Suprapubic skin (tissue), 4 donors: ENCODE measurements at places on chromosomes 7 and 10. TPM values are rescaled to one million over a fixed set of nuclear protein-coding genes. Genes with fewer than 3 reads are reported as not detected.

CEP55 gene
- 4.3 TPM for total RNA-seq

TMEM120A gene
- 23.2 TPM for total RNA-seq

IGFBP1 gene
- total RNA-seq, result not detected

SPRN gene
- total RNA-seq, result not detected

NKX2-3 gene
- total RNA-seq, result not detected

CRYGN gene
- total RNA-seq, result not detected

CDK1 gene
- total RNA-seq, result 14.3 TPM

ANKRD61 gene
- not detected for total RNA-seq

- no peaks in the 10 kb centered on the region for H3K27me3 ChIP-seq
- H3K4me3 ChIP-seq, result no peak overlapping the region
- DNase-seq, result no peak
- H3K4me1 ChIP-seq, result peaks cover 31% of the 10 kb centered on the region
- H3K27ac ChIP-seq, result no peak overlapping the region
Observed at GRCh38 chr7:155756322-155756721, 55.9 kb downstream of the SHH start.

DNA sequence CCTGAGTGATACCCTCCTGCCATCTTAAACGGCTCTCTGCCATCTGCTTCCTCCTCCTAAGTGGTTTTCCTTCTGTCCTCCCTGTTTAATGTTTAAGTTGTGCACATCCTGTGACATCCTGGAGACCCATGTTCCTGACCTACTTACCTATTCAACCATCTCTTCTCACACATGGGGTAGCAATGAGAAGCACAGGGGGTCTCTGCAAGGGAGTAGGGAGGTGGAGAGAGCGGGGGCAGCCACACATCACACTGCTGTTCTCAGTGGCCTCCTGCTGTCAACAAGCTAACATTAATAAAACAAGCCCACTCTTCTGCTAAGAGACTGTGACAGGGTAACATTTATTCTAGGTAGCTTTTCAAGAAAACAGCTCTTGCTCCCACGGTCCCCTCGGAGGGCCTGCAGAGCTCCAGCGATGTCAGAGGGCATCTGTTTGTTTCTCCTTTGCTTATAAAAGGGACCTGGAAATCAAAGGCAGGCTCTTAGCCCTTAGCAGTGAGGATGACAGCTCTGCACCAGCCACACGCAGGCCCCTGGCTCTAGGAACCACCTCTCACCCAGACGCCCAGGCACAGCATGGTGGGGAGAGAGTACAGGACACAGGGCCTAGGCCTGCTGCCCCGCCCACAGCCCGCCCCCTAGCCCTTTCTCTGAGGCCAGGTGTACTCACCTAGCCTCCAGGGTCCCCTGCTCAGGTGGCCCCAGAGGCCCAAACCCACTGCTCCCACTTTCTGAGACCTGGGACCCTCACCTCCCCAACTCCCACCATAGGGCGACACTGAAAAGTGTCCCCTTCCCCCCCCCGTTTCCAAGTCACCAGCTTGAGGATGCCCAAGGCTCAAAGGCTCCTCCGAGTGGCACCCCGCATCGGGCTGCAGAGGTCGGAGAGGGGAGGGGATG, 943 bp upstream of the SLC18A2 start:
- no peak for DNase-seq
- peaks cover 12% of the 10 kb centered on the region for H3K4me1 ChIP-seq
- no peaks in the 10 kb centered on the region for H3K36me3 ChIP-seq
- peaks cover 69% of the 10 kb centered on the region for H3K27me3 ChIP-seq

GRCh38 chr7:3439333-3440030, 138.4 kb downstream of the SDK1 start:
- DNase-seq, result no peak
- H3K27me3 ChIP-seq, result no peaks in the 10 kb centered on the region
- H3K36me3 ChIP-seq, result no peaks in the 10 kb centered on the region
- H3K4me3 ChIP-seq, result no peak overlapping the region
- H3K4me1 ChIP-seq, result no peaks in the 10 kb centered on the region
- no peak overlapping the region for H3K27ac ChIP-seq

- H3K27ac ChIP-seq, result no peak overlapping the region
- H3K36me3 ChIP-seq, result no peaks in the 10 kb centered on the region
- no peak for DNase-seq
Observed at GRCh38 chr10:8380833-8381496, 326.5 kb downstream of the GATA3 start.

DNA sequence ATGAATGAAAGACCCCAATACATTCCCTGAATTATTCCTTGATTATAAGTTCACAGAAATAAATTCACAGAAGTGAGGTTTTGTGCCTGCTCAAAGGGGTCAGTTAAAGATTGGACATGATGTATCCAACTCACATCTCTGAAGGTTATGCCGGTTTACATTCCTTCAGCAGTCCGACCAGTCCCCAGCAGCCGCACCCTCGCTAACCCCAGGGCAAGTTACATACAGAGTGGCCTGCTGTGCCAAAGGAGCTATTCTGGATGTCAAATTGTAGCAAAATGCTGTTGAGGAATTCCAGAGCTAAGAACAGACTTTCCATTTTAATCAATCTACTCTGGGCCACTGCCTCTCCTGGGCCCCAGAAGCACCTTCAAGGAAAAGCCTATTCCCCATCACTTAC, 20.3 kb downstream of the PSAP start:
- no peak overlapping the region for H3K27ac ChIP-seq
- H3K27me3 ChIP-seq, result no peaks in the 10 kb centered on the region
- peaks cover 76% of the 10 kb centered on the region for H3K36me3 ChIP-seq
- H3K4me1 ChIP-seq, result peaks cover 17% of the 10 kb centered on the region

GRCh38 chr10:128066870-128067382, 59.3 kb downstream of the MKI67 start:
- H3K27me3 ChIP-seq, result no peaks in the 10 kb centered on the region
- peaks cover 55% of the 10 kb centered on the region for H3K36me3 ChIP-seq
- DNase-seq, result no peak
- no peak overlapping the region for H3K4me3 ChIP-seq
- H3K4me1 ChIP-seq, result peaks cover 38% of the 10 kb centered on the region

- no peak overlapping the region for H3K4me3 ChIP-seq
- H3K27ac ChIP-seq, result no peak overlapping the region
- no peaks in the 10 kb centered on the region for H3K4me1 ChIP-seq
- DNase-seq, result no peak
- no peaks in the 10 kb centered on the region for H3K27me3 ChIP-seq
Observed at GRCh38 chr7:71186535-71187057, 54.7 kb downstream of the GALNT17 start.

DNA sequence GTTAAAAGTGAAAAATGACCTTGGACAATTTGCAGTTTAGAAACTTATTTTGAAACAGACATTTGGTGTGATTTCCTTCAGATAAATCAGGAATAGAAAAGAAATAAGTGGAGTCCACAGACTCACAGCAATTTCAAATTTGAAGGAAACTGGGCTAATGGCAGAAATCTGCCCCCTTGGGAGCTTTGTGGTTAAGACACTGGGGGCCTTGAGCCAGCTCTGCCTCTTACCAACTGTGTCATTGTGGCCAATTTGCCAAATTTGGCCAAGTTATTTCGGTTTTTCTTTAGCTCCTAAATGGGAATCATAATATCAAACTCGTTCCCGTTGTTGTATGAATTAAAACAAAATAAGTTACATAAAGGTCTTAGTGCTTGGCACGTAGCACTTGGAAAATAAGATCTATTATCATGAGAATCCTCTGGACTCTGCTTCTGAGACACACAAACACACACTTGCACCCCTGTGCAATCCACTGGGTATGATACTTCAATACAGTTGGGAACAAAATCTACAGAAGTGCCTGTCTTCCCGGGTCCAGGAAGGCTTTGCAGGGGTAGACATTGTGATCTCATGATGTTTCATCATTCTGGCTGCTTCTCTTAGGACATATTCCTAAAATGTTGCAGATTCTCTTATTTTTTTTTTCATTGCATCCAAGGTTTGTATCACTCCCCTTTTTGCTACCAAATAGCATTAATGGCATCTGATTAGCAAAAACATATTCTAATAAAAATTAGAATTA, 4.9 kb downstream of the ARMC3 start:
- H3K27me3 ChIP-seq, result peaks cover 4% of the 10 kb centered on the region
- H3K36me3 ChIP-seq, result no peaks in the 10 kb centered on the region
- H3K4me3 ChIP-seq, result no peak overlapping the region
- DNase-seq, result no peak
- H3K4me1 ChIP-seq, result peaks cover 10% of the 10 kb centered on the region
- no peak overlapping the region for H3K27ac ChIP-seq

GRCh38 chr7:36971515-36972139, 247.3 kb upstream of the AOAH start:
- no peak overlapping the region for H3K4me3 ChIP-seq
- no peak for DNase-seq
- peaks cover 4% of the 10 kb centered on the region for H3K36me3 ChIP-seq
- no peak overlapping the region for H3K27ac ChIP-seq

- peaks cover 4% of the 10 kb centered on the region for H3K27me3 ChIP-seq
- H3K4me1 ChIP-seq, result no peaks in the 10 kb centered on the region
- no peak overlapping the region for H3K27ac ChIP-seq
- DNase-seq, result peak; percentile 44
- no peak overlapping the region for H3K4me3 ChIP-seq
- no peaks in the 10 kb centered on the region for H3K36me3 ChIP-seq
Observed at GRCh38 chr7:158274996-158275395, 312.6 kb downstream of the PTPRN2 start.

- H3K27ac ChIP-seq, result no peak overlapping the region
- no peak for DNase-seq
- H3K4me1 ChIP-seq, result no peaks in the 10 kb centered on the region
- no peaks in the 10 kb centered on the region for H3K36me3 ChIP-seq
- no peaks in the 10 kb centered on the region for H3K27me3 ChIP-seq
Observed at GRCh38 chr10:130254243-130254642, 118.1 kb downstream of the GLRX3 start.

DNA sequence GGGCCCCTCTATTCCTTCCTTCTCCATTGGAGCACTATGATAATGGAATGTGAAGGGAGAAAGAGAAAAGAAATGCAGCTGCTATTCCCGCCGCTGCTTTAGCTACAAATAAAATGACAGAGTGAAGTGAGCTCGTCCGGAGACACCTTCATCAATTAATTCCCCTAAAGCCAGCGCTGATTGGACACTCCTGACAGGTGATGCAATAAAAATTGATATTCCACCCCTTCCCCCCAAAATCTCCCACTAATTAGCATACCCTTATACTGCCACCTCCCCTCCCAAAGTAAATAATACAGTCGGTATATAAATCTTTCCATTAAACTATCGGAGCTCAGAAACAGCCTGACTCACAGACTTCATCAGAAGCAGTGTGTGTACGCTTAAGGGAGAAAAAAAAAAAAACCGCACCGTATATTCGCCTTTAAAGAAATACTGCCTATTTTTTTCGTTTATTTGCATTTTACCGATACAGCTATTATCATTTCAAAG, 7.3 kb downstream of the SKIDA1 start:
- peak overlapping the region; percentile 85 for H3K27ac ChIP-seq
- no peak for DNase-seq
- no peaks in the 10 kb centered on the region for H3K36me3 ChIP-seq
- H3K27me3 ChIP-seq, result no peaks in the 10 kb centered on the region
- H3K4me1 ChIP-seq, result peaks cover 62% of the 10 kb centered on the region

- no peak overlapping the region for H3K4me3 ChIP-seq
- H3K27ac ChIP-seq, result no peak overlapping the region
- peaks cover 1% of the 10 kb centered on the region for H3K27me3 ChIP-seq
- no peaks in the 10 kb centered on the region for H3K4me1 ChIP-seq
- DNase-seq, result no peak
Observed at GRCh38 chr7:127608446-127608845, 9.5 kb downstream of the PAX4 start.

GRCh38 chr7:107857541-107857912, 33.5 kb upstream of the DLD start:
- DNase-seq, result no peak
- H3K4me1 ChIP-seq, result peaks cover 30% of the 10 kb centered on the region
- H3K27me3 ChIP-seq, result no peaks in the 10 kb centered on the region

GRCh38 chr10:4453276-4453675, 372.7 kb upstream of the AKR1E2 start:
- no peaks in the 10 kb centered on the region for H3K27me3 ChIP-seq
- H3K4me3 ChIP-seq, result no peak overlapping the region
- H3K4me1 ChIP-seq, result peaks cover 8% of the 10 kb centered on the region

GRCh38 chr7:1694611-1695511, 24.8 kb downstream of the ELFN1 start:
- H3K36me3 ChIP-seq, result no peaks in the 10 kb centered on the region
- peaks cover 32% of the 10 kb centered on the region for H3K27me3 ChIP-seq
- H3K4me3 ChIP-seq, result no peak overlapping the region
- no peaks in the 10 kb centered on the region for H3K4me1 ChIP-seq

DNA sequence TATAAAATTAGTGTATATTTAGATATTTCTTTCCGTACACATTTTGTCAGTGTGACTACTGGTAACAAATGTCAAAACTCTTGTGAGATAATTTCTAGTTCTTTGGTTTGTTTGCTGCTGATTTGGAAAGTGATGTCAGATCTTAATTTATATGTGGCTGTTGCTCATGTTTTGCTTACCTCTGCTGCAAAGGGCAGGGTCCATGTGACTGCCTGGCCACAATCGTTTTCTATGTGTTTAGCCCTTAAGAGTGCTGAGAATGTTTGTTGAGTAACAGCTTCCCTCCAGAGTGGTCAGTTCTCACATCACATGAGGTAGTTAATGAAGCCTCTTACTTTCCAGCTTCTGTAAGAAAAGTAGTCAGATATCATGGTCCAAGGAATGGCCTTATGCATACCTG, 4.2 kb downstream of the NRBF2 start:
- peaks cover 6% of the 10 kb centered on the region for H3K36me3 ChIP-seq
- no peak overlapping the region for H3K27ac ChIP-seq
- peaks cover 32% of the 10 kb centered on the region for H3K4me1 ChIP-seq
- no peak for DNase-seq

- H3K4me1 ChIP-seq, result no peaks in the 10 kb centered on the region
- DNase-seq, result no peak
- H3K4me3 ChIP-seq, result no peak overlapping the region
Observed at GRCh38 chr10:70729763-70730357, 55.3 kb downstream of the TBATA start.

- no peaks in the 10 kb centered on the region for H3K27me3 ChIP-seq
- no peaks in the 10 kb centered on the region for H3K36me3 ChIP-seq
- no peaks in the 10 kb centered on the region for H3K4me1 ChIP-seq
- DNase-seq, result no peak
- H3K27ac ChIP-seq, result no peak overlapping the region
Observed at GRCh38 chr10:52368725-52369124, 54.6 kb downstream of the DKK1 start.
